Ascending aorta (tissue), 2 donors: ENCODE measurements at places on chromosomes 7 and 10.

DNA sequence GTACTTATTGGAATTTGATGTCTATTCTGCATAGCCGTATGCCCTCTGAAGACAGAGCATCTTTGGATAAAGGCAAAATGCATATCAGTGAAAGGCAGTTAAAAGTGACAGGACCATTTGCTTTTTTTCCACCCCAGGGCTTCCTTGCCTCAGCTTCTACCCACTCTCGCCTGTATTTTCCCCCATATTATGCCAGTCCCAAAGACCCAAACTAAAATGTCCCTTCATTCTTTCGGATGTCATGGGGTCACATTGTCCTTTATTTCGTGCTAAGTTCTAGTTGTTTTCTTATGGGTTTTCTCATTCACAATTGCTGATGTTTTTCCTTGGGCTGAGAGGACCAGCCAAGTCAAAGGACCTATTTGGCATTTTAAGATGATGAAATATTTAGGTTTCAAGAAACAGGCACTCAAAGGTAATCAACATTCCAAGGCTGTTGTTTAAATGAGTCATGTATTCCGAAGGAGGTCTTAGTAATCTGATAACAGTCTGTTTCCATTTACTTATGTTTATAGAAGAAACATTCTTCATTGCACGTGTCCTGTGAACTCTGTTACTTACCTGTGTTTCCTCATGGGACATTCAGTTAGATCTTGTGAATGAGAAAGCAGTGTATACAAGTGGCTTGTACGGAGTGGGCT is 74.1 kb downstream of the DNAH11 start:
- DNase-seq, result no peak

GRCh38 chr7:124420367-124420766 is 345.2 kb downstream of the GPR37 start:
- DNase-seq, result no peak

DNA sequence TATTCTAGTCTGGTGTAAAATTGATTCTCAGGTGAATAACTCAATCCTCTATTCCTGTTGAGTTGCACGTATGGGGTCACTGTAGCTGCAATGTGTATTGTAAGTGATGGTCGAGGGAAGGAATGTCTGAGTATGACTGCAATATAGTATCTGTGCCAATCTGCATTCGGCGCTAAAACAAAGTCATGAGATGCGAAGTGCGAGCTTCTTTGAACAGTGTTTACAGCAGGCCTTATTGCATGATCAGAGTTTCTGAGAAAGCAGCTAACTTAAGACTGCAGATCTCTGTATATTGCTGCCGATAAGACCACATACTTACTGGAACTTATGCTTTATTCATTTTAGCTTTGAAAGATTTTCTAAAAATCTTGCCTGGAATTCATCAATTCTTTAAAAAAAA is 341.7 kb upstream of the BMPER start:
- DNase-seq, result no peak

DNA sequence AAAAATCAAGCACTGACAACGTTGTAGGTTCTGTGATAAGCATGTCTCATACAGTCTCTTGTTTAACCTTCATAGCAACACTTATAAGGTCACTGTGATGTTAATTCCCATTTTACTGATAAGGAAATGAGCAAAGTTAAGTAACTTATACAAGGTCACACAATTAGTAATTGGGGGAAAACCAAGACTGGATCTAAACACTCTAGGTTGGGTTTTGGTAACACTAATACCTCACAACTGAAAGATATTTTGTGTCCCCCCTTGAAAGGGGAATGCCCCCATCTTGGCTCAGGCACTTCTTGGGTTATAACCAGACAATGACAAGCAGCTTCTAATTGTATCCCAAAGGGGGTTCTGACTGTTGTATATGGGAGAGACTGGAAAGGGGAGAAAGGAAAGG is 36.0 kb upstream of the ABCB4 start:
- no peak for DNase-seq

GRCh38 chr7:121433775-121434174 is 37.7 kb upstream of the FAM3C start:
- DNase-seq, result no peak

GRCh38 chr7:137816696-137817320 is 30.0 kb downstream of the DGKI start:
- no peak for DNase-seq

DNA sequence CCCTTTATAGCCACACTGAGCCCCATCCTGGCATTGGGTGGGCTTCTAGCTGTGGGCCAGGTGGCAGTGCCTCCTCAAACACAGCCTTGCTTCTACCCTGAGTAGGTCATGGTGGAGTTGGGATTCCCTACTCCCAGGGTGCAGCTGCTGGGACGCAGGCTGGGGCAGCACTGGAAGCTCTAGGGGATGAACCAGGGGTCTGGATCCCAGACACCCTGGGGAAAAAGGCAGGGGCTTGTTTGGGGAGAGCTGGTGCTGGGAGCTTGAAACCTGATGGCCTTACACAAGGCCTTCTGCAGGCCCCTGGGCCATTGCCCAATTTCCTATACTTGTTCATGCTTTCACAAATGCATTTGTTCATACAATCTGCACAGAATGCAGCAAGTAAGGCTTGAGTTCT is 103.7 kb upstream of the CTBP2 start:
- no peak for DNase-seq

GRCh38 chr10:66719483-66719882 is 206.4 kb upstream of the LRRTM3 start:
- DNase-seq, result no peak

DNA sequence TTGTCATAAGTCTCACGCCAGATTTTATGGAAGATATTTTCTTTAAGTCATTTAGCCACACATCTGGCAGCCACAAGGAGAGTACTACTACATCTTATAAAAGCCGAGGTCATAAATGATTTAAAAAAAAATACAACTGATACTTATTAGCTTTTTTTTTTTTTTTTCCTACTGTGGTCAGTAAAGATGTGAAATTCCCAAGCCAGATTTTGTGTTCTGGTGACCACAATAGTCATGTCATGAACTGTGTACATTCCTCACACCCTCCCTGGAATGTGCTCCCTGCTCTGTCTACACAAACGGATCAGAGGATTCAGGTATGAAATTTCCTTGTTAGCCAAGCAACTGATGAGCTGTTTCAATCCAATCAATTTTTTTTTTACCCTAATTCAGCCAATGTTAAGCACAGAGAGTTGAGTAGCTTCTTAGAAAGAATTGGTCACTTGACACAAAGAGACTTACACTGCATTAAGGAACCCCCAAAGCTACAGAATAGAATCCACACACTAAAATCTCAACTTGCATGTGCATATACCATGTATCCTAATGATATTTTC is 54.7 kb downstream of the CHRM2 start:
- no peak for DNase-seq

GRCh38 chr10:18664841-18665478 is 5.7 kb downstream of the ARL5B start:
- no peak for DNase-seq

- peak; percentile 13 for DNase-seq
Observed at GRCh38 chr7:128177768-128178550, 63.1 kb upstream of the LEP start.

- no peak for DNase-seq
Observed at GRCh38 chr10:126520751-126521317, 132.6 kb upstream of the ADAM12 start.

DNA sequence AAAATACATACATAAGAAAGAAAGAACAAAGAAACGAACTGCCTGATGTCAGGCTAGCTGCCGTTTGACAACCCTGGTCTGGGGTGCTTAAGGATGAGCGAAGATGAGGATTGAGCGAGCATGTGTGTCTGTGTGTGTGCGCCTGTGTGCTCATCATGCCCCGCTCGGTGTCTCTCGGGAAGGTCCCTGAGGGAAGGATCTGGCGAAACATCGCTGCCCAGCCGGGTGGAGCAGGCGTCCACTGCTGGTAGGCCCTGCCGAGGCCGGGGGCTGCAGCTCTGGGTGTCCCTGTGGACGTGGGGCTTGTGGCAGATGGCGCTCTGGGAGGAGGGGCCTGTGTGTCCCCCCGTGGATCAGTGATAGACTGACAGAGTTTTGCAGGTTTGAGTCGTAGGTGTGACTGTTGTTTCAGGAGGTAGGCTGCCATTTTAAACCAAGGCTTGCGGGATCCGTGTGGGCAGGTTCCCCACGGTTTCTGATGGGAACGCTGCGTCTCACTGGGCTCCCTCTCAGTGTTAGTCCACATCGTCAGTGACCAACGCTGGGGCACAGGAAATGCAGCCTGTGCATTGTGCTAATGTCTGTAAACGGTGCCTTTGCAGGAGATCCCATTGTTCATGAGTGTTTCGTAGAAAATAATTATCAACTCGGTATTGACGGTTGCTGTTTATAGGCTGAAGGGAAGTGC is 5.9 kb upstream of the SUN1 start:
- no peak for DNase-seq

DNA sequence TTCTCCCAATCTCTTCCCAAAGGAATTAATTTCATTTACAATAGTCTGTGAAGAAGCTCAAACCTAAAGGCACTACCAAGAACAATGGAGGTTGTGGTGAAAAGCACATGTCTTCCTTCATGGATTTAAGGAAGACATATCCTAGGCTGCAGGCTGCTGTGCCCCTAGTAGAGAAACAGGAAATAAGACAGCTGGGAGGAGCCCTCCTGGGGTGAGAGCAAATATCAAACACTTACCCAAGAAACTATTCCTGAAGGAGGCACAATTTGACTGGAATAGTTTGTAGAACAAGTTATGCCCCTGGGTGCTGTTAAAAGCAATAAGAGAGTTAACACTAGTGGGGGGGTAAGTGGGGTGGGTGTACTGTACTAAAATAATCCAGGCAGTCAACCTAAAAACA is 30.1 kb downstream of the PDZD8 start:
- DNase-seq, result no peak

DNA sequence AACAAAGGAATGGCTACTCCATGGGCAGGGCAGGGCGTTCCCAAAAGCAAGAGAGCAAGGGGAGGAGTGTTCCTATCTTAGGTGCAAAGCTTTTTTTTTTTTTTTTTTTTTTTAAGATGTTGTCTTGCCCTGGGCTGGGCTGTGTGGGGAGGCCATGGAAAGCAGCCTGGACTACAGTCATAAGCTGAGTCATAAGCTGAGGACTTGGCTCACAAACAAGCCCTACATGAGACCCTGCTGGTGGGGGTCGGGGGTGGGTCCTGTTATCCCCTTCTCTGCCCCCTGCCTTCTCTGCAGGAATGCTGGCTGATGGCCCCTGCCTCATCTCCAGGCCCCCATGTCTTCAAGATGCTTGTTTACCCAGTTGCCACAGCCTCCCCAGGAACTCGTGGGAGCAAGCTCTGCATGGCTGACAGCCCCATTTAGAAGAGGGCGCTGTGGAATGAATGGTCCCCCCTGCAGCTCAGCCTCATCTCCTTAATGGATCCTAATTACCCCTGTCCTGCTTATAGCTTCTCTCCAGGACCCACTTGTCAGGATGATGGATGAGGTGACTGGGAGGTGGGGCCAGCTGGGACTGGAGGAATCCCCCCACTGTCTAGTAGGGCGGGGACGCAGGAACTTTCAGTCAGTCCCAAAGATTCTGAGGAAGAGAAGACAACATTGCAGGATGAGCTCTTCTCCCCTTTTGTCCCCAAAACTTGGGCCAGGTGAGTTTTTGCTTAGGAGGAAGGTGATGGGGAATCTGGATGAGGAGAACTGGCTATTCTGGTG is 340.8 kb upstream of the PODXL start:
- no peak for DNase-seq

- DNase-seq, result no peak
Observed at GRCh38 chr10:133191651-133192050, 31.6 kb downstream of the KNDC1 start.

DNA sequence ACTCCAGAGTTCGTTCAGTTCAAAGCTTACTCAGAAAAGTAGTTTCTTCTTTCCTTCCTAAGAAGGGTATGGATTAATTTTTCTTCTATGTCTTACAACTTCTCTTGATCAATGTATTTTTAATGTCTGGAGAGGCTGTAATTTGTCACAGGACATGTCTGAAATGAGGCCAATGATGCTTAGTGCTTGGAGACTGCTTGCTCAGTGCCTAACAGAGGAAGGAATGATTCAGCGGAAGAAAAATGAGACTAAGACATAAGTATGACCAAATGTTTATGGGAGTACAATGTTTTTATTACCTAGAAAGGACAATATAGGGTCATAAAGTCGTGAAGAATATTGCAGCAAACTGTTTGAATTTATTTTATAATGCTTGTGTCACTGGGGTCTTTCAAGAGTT is 43.3 kb downstream of the GPR37 start:
- DNase-seq, result no peak

- no peak for DNase-seq
Observed at GRCh38 chr7:130418306-130418705, 22.5 kb downstream of the CEP41 start.

DNA sequence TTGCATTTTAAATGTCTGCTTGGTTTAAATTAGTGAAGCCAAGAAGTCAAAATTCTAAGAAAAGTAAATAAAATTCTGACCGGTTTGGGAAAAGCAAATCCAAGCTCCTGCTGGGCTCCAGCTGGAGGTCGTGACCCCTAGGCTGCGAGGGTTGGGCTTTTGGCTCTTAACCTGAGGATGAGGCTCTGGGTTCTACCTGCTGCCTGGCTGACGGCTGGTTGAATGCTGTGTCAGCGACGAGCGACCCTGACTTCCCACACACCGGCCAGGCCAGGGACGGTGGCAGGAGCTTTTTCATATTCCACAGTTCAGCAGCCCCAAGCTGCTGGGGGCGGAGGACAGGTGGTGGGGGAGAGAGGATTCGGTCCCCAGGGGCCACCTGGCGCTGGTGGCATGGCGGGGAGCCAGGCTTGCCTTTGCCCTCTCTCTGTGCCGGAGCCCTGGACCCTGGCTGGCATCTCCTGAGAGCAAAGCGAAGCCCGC is 843 bp upstream of the PLPP4 start:
- no peak for DNase-seq

GRCh38 chr10:62413652-62414051 is 39.5 kb downstream of the ZNF365 start:
- DNase-seq, result no peak

- DNase-seq, result no peak
Observed at GRCh38 chr7:115013886-115014285, 92.0 kb downstream of the MDFIC start.

DNA sequence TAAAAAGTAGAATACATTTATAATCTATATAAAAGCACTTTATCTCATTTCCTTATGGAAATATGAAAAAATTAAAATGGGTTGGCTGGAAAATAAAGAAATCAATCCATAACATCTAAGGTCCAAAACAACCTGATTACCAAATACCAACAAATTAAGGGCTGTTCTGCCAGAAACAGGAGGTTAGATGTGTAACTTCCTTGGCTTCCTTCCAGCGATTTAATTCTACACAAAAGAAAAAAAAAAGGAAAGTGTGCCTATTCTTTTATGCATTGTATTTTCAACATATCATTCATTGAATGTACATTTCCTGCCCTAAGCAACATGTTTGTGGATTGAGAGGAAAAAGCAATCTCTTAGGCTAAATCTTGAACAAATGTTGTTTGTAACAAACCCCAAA is 36.2 kb upstream of the USP6NL start:
- no peak for DNase-seq

- DNase-seq, result no peak
Observed at GRCh38 chr10:46327685-46328084, 40.9 kb downstream of the ANTXRL start.

DNA sequence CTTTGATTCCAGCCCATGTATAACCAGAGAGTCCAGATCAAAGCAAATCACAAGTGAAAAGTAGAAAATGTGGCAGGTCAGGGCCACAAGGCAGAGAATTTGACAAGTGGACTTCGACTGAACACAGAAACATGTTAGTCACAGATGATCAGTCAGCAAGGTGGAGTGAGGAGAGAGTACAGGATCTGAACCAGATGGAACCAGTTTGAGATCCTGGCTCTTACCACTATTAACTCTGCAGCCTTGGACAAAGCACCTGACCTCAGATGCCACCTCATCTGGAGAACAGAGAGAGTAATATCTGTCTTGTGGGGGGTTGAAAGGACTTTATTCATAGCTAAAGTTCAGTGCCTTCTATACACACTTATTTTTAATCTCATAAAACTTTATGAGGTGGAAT is 4.4 kb downstream of the MRLN start:
- no peak for DNase-seq
